ENCODE measurements at places on chromosomes 6 and 20.

DNA sequence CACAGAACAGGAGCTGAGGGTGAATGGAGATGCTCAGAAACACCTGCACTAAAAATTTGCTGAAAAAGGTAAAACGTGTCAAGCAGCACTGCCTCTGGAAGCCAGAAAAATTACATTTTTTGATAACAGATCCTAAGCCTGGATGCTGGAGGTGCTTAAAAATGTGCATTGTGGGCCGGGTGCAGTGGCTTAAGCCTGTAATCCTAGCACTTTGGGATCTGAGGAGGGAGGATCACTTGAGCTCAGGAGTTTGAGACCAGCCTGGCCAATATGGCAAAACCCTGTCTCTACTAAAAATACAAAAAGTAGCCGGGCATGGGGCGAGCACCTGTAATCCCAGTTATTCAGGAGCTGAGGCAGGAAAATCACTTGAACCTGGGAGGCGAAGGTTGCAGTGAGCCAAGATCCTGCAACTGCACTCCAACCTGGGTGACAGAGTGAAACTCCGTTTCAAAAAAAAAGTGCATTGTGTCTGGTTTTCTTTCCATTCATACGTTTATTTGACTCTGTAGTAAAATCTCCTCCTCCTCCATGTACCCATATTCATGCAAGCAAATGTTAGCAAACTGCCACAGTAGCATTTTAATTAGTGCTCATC, 587 bp upstream of the BTN3A1 start:
- DNase-seq: peak; percentile 45

- no peak for DNase-seq
Observed at GRCh38 chr6:134413241-134413643, 95.3 kb upstream of the SGK1 start.

DNA sequence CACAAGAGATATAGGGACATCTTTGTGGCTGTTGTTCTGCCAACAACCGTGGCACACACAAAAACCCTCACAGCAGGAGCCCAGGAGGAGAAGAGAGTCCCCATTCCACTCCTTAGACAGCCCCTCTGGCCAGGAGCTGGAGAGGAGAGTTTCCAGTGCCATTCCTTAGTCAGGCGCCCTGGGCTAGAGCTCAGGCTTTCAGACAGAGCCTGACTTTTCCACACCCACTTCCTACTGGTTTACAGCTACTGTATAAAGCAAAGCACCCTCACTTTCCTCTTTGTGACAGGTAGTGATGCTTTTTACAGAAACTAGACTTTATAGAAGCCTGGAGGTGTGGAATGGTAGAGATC, 145.9 kb downstream of the SYCP2 start:
- peak; percentile 10 for DNase-seq

DNA sequence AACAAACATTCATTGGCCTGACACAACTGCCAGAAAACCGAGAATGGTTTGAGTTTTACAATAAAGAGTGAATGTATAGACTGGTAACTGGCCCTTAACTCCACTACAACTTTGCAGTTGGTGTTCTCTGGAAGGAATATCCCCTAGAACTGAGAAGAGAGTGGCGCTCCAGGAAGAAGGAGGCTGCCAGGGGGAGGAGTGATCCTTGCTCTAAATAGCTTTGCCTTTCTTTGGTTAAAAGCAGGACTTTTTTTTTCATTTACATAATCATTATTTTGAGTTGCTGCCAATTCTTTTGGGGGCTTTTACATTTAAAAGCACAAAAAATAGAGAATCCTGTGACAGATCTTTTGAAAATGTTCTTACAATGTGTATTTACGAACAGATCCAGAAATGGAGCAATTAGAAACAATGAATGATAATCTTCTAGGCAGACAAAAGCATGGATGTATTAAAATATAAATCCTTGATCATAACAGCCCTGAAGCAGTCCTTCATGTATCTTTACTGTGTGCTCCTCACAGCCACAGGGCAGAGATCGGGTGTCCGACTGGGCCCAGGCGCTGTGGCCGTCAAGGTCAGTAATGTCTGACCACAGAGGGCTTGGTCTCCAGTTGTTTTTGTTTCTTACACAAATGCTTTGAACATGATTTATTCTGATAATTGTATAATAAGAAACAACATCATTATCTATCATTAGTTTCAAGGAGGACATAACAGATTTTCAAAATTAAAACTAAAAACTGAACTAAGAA, 612.2 kb downstream of the HDGFL1 start:
- peak; percentile 37 for DNase-seq

DNA sequence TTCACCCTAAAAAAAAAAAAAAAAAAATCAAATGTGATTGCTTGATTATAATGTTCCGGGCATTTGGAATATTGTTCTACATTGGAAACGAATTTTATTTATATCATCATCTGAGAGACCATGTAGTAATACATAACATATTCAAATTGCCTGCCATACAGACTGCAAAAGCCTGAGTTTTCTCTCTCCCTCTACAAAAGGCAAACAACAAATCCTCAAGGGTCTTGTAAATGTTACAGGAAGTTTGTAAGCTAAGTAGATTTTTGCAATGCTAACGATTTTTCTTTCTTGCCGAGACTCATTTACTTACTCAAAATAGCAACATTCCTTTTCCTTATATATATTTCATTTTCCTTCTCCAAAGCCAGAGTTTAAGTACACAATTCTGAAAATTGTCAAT, 49.0 kb upstream of the HTR1E start:
- no peak for DNase-seq

GRCh38 chr20:10481676-10482075, 46.6 kb downstream of the SLX4IP start:
- DNase-seq: no peak

GRCh38 chr20:21089391-21089790, 16.8 kb downstream of the LINC00237 start:
- no peak for DNase-seq

DNA sequence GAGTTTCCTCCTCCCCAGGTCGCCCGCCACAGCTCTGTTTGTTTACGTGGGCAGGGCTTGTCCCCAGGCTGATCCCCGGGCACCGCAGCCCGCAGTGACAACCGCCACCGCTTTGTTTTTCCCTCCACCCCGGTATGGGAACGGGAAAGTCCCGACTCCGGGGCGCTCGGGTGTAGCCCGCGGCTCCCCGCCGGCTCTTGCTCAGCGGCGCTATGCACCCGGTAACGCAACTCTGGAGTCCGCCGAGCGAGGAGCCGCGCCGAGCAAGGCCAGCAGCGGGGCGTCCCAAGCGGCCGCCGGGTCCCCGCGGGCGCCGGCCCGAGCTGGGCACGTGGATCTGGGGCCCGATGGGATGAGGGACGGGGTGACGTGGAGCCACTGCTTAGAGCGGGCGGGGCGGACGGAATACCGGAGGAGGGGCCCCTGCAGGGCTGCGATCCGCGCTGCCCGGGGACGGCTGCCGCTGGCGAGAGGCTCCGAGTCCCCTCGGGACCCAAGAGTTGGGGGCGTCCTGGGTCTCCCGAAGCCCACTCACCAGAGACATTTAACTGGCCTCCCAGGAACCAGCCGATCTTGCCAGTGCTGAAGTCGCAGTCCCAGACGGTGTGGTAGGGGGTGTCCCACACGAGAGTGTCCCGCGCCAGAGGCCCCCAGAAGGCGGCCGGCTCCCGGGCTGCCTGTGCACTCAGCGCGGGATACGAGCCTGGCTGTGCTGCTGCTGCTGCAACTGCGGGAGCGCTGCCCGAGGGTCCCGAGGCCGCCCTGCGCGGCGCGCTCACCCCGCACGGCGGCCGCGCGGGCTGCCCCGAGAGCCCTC, 497 bp downstream of the ACSS1 start:
- DNase-seq: peak; percentile 76

DNA sequence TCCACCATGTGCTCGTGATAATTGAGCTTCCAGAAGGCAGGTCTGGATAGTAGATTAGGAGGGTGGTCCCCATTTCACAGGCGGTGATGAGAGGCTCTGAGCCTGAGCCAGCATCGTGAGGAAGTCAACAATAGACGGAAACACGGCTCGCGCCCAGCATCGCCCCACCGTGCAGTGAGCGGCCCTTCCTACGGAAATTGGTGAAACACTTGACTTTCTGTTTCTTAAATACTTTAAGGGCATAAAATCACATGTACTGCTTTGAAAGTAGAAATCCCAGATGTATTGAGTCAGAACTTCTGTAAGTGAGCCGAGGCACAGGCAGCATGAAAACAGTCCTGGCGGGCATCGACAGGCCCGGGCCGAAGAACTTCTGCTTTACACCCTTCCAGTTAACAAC, 4.3 kb upstream of the KIF25 start:
- DNase-seq: no peak

GRCh38 chr20:39825524-39825923, 863.4 kb downstream of the DHX35 start:
- no peak for DNase-seq

DNA sequence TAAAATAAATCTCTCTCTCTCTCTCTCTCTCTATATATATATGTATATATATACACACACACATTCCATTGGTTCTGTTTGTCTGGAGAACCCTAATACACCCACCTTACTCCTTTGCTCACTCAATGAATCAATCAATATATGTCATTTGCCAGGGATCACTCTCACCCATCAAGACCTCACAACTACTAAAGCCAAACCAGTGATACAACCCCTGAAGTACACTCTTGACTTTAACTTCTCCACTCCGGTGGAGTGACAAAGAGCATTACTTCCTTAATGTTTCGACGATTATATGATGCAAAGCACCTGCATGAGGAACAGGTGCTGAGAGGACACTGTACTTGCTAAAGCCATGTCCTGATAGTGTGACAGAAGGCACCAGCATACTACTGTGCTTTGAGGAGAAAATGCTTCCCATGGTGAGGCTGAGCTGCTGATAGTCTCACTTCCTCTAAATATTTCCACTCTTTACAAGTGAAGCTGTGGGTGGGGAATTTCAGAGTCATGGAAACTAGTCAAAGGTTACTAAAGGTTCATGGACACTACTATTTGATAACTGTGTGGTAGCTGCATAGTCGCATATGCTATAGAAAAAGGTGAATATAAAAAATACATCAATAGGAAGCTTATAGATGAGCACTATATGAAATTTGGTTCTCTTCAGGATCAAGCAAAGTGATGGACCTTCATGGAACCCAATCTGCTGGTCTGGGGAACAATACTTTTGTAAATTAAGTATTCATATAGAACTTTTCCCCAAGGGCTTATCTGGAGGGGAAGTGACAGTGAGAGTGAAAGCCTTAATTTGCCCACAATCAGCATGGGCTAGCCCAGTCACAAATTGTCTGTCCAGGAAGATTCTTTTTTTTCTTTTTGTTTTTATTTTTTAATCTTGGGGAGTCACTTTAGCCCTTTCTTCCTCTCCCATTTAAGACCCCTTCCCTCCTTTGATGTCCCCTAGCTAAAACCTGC, 141.9 kb upstream of the NEDD9 start:
- no peak for DNase-seq

DNA sequence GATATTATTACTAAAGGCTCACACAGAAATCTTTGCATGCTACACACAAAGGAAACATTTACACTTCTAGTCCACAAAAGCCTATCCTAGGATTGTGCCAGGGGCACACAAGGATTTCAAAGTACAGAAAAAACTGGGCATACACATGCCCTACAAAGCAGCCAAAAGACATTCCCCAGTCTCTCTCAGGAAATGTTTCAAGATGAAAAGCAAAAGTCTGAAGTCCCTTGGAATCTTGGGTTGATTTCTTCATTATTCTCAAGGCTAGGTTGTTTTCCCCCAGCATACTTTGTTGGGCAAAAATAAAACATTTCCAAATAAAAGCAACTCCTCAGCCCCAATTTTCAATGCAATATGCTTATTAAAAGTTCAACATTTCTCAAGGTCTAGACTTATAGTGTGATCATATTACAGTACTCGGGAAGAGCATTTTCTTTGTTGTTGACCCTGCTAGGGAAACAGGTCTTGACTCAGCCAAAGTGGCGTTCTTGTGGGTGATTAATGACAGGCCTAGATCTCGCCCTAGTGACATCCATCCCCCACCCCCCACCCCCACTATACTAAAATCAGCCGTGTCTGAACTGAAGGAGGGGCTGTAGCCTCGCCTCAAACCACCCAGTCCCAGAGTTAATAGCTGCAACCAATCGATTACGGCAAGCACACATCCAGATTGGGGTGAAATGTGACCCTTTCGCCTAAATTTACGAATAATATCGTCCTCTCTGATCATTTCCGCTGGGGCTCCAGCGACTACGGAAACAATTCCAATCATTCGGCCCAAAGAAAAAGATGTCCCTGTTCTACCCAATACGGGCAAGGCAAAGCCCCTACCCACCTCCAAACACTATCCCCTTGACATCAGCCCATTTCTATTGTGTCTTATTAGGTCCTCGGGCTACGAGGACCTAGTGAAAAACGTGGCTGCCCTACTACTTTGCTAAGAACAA, 1.4 kb downstream of the AKIRIN2 start:
- peak; percentile 53 for DNase-seq

DNA sequence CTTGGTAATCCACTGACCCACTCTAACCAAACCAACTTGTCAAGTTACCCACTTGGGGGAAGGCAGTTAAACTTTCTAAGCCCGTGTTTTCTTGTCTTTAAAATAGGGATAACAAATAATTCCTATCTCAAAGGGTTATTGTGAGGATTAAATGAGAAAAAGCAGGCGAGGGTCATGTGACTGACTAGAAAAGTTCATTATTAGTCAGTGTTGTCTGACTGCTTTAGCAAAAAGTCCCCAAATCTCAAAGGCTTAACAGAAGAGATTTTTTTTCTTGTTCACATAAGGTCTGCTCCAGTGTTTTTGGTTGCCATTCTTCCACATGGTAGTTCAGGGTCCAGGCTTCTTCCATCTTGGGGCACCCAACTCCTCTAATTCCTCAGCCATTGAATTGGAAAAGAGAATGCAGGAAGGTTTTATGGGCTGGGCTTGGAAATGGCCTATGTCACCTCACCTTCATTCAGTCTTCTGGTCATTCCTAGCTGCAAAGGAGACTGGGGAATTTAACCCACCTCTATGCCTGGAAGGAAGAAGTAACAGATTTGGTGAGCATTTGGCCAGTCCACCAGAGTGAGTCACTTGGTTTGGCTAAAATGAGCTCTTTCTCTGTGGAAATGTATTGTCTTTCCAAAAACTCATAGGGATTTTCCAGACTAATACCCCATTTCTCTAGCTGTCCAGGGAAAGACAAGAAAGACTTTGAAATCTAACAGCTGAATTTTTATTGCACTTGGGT, 77.0 kb downstream of the CAP2 start:
- DNase-seq: no peak

DNA sequence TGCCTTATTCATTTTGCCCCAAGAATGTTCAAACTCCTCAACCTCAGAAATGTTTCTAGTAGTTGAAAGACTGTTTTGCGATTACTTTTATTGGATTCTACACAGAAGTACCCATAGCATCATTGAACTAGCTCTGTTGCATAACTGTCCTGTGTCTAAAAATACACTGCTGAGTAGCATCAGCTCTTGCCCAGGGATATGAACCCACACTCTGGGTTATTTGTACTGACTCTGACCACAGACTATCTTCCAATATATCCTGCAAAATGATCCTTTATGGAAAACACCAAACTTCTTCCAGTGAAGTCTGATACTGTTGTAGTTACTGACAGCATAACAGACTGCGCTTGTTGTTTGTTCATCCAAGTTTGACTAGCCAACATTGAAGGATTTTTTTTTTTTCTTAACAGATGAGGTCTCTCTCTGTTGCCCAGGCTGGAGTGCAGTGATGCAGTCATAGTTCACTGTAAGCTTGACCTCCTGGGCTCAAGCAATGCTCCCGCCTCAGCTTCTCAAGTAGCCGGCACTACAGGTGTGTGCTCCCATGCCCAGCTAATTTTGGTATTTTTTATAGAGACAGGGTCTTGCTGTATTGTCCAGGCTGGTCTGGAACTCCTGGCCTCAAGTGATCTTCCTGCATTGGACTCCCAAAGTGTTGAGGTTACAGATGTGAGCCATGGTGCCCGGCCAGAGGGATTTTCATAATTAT, 49.9 kb downstream of the TULP4 start:
- no peak for DNase-seq

- no peak for DNase-seq
Observed at GRCh38 chr20:47758517-47759450, 26.5 kb downstream of the SULF2 start.

Data from D341Med (cell line).